ENCODE measurements at places on chromosomes 13 and 19.

DNA sequence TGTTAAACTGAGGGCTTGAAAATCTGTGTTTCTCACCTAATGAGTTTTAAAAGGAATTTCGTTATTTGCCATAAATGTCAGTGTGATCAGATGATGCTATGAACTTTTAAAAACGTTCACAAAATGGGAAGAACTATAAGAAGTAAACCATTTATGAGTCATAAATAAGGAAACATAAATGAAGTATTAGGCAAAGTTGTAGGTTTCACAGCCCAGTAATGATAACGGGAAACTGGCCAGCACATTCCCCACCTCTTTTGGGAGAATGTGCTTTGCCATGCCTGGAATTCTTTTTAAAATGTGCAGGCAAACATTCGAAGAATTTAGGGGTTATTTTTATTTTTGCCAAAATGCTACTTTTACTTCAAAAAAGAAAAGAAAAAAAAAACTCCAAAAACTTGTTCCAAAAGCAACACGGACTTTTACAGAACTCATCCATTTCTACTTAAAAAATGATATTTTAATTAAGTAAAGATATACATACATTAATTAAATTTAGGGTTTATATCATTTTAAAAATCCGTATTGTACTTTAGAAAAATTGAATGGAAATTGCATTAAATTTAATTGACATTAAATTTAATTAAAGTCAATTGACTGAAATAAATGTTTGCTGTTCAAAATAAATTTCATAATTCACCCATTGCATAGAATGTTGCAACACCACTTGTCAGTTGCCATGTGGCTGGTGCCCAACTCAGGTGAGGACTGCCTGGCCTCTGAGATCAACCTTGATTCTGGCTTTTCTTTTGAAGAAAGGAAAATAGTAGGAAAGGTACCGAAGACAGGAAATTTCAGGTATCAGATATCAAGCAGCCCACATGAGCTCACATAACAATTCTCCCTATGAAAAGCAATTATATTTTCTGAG is 1198.5 kb downstream of the EFNB2 start:
- DNase-seq: no peak

- no peak for DNase-seq
These were observed 36.3 kb downstream of the MICU2 start for GRCh38 chr13:21567714-21568113.

GRCh38 chr19:58519087-58519354 is 589 bp downstream of the ZBTB45 start:
- peak; percentile 51 for DNase-seq

GRCh38 chr19:48469289-48469881 is at the start of gene CYTH2:
CYTH2 (plus strand) TSS chr19:48469369; CDS start chr19:48469508, 139 bp downstream.
- peak; percentile 71 for DNase-seq

All from progenitor cell of endocrine pancreas (in vitro differentiated cells).